T-helper 1 cell (primary cell): ENCODE measurements at places on chromosomes 3 and 15.

DNA sequence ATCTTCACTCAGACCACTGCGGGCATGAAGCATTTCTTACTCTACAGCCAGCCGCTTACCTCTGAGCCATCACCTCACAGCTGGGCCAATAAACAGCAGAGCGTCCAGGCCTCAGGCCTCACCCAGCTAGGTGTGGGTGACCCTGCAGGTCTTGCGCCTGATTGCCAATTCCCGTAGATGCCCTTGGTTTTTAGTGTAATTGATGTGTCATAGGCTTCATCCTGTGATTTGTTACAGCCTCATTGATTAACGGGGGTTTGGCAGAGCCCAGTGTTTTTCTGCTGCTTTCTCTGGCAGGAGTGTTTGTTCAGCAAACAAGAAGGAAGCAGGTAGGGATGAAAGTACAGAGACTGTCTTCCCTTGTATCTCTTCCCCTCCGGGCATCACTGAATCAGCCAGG is 49.6 kb upstream of the BNIP2 start:
- no peak for DNase-seq

GRCh38 chr15:37891766-37892368 is 42.6 kb upstream of the TMCO5A start:
- DNase-seq: no peak

DNA sequence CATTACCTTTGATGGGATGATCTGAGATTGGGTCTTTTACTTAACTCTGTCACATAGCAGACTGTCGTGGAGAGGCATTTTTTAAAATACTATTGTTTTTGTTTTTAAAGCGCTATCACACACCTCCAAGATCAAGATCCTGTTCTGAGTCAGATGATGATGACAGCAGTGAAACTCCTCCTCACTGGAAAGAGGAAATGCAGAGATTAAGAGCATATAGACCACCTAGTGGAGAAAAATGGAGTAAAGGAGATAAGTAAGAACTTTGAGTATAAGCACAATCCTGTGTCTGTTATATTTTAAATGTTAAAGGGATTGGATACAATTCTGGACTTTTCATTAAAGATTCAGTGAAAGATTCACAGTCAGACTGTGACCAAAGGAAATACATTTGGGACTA is 18.4 kb upstream of the ZBTB47 start:
- no peak for DNase-seq

GRCh38 chr3:152200476-152201420 is 68.0 kb upstream of the MBNL1 start:
- DNase-seq: no peak

DNA sequence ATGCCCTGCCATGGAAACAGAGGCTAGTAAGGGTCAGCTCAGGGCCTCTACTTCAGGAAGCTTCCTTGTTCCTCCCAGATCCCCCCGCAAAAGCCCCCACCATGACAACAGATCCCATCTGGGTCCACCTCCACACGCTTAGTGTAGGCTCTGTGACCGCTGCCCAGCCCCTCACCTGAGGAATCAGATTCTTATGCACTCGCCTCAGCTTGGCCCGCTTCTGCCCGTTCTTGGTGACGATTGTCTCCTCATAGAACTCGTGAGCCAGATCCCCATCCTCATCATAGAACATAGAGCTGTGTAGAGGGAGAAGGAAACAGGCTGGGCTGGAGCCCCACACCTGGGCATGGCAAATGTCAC is 1.9 kb downstream of the TUSC2 start:
- no peak for DNase-seq

GRCh38 chr3:34394978-34395748 is 596.7 kb downstream of the PDCD6IP start:
- DNase-seq: no peak

DNA sequence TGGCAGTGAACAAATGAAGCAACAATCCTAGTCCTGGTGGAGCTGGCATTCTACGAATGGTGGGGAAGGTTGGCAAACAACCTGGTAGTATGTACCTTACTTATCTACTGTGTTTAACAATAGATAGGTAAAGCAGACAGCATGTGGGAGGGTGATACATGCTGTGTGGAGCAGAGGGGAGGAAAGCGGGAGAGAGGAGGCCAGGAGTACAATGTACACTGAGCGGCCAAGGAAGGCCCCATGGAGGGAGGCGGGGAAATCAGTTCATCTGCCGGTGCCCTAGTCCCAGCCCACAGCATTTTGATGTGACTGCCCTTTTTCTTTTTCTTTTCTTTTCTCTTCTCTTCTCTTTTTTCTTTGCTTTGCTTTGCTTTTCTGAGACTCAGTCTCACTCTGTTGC is 5.3 kb upstream of the RHCG start:
- DNase-seq: no peak

DNA sequence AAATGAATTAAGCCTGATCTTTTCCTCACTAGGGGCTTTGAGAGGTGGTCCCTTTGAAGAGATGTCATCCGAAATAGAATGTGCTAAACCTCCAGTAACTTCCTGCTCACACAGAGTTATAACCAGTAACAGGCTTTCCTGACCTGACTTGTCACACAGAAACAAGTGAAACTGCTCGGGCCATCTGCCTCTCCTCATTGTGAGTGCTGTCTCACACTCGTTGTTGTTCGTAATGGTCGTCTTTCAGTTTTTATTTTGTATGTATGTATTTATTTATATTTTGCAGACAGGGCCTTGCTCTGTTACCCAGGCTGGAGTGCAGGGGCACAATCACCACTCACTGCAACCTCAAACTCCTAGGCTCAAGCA is 24.0 kb downstream of the ACSBG1 start:
- no peak for DNase-seq

DNA sequence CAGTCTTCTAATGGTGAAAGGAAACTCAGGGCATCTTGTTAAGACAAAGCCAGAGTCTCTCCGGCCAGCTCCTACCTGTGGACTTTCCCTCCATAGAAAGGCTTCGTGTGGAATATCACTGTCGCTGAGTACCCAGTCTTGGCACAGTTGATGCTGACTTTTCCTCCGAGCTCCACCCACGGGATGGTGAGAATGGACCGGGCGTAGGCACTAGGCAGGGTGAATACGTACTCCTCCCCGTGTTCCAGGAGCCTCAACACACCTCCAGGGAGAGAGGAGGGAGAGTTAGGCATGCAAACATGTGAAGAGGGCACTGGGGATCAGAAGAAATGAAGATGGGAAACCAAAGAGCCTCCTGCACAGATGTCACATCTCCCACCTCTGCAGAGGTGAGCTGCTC is 138.0 kb downstream of the STT3B start:
- no peak for DNase-seq

GRCh38 chr3:162517110-162517509 is 1020.5 kb downstream of the OTOL1 start:
- DNase-seq: no peak

DNA sequence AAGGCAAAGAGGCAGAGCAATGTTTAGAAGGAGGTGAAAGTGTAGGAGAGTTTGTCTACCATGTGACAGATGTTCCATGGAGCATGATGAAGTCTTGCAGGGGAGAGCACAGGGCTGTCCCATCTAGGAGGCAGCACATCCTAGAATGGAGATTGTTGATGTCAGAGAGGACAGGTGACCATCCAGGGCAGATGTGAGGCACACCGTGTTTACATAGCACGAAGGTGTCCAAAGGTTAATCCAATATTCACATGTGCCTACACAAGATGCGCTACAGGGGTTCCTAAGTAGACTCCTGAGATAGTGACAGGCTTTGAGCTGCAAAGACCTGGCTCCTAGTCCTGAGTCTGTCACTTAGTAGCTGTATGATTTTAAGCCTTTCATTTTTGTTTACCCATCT is 219.3 kb upstream of the SLCO3A1 start:
- no peak for DNase-seq
